ENCODE measurements at places on chromosomes 1 and 21.

DNA sequence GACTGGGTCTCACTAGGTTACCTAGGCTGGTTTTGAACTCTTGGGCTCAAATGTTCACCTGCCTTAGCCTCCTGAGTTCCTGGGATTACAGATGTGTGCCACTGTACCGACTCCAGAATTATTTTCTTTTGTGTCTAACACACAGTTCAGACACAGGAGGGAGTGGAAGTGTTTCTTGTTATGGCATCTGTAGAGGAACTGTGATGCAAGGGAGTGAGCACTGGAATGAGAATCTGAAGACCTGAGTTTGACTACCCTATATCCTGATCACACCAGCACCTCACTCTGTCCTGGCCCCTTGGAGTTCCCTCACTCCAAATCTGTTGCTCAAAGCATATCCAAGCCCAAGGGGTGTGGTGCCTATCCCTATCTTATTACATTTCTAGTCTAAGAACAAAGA is 15.2 kb downstream of the OPTC start:
- H3K27me3 ChIP-seq = no peaks in the 10 kb centered on the region
- no peak overlapping the region for H3K27ac ChIP-seq
- H3K4me3 ChIP-seq = no peak overlapping the region
- no peak for DNase-seq
- peaks cover 3% of the 10 kb centered on the region for H3K4me1 ChIP-seq

- peaks cover 75% of the 10 kb centered on the region for H3K4me1 ChIP-seq
- H3K27ac ChIP-seq = no peak overlapping the region
These were observed 47.8 kb upstream of the ECE1 start for GRCh38 chr1:21337928-21338572.

DNA sequence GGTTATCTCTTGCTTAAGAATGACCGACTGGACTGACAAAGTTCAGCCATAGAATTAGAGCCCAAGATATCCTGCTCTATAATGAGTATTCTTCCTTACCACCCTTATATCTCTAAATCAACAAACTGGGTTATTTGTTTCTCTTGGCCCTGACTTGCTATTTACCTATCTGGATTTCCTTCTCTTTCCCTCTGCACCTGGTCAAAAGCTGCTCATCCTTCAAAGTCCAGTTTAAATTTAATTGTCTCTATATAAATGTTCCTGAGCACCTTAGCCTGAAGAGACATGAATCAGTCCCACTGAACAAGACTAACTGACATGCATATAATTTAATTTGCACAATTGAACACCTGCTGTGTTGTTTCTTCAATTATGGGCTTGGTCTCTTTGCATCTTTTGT is 127.1 kb upstream of the KCNJ15 start:
- no peaks in the 10 kb centered on the region for H3K4me1 ChIP-seq
- H3K4me3 ChIP-seq = no peak overlapping the region
- no peak overlapping the region for H3K27ac ChIP-seq
- no peaks in the 10 kb centered on the region for H3K36me3 ChIP-seq

- DNase-seq = no peak
- peaks cover 6% of the 10 kb centered on the region for H3K36me3 ChIP-seq
- H3K27ac ChIP-seq = peak overlapping the region; percentile 65
- H3K4me1 ChIP-seq = peaks cover 31% of the 10 kb centered on the region
- peak overlapping the region; percentile 52 for H3K4me3 ChIP-seq
- no peaks in the 10 kb centered on the region for H3K27me3 ChIP-seq
These were observed 18.0 kb downstream of the KIAA0319L start for GRCh38 chr1:35539073-35539823.

- no peak for DNase-seq
- no peaks in the 10 kb centered on the region for H3K27me3 ChIP-seq
- no peaks in the 10 kb centered on the region for H3K4me1 ChIP-seq
- H3K36me3 ChIP-seq = no peaks in the 10 kb centered on the region
- H3K4me3 ChIP-seq = no peak overlapping the region
These were observed 70.2 kb downstream of the EDEM3 start for GRCh38 chr1:184684285-184685074.

DNA sequence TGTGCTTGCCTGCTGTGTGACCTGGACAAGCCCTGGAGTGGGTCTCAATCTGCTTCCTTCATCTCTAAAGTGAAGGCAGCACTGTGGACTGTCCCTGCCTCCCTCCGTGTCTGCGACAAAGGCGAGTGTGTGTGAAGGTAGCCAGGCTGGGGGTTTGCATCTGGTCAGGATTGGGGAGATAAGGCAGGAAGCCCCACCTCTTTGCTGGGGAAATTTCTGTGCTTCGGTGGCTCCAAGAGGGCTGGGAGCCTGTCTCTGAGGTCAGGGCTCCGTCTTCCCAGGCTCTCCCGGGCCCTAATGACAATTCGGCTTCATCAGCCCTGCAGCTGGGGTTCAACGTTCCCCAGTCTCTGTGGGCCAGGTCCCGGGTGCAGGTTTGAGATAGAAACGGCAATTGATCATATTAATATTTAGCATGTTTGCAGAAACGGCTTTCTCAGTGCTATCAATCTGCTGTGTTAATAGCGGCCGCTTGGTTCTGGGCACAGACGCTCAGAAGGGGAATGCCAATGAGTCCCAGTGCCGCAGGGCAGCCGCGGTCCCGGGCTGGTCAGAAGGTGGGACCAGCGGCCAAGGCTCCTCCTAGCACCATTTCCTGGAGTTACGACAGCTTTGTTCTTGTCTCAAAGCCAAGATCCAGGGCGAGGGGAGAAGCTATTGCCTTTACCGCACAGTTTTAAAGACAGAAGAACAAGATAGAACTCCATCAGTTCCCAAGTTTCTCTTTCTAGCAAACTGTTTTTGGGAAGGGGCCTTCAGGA is 105.7 kb downstream of the PRDM16 start:
- no peaks in the 10 kb centered on the region for H3K27me3 ChIP-seq
- no peak overlapping the region for H3K4me3 ChIP-seq

GRCh38 chr1:44296806-44297205 is 58.3 kb downstream of the ERI3 start:
- no peak overlapping the region for H3K27ac ChIP-seq
- H3K4me1 ChIP-seq = no peaks in the 10 kb centered on the region
- H3K36me3 ChIP-seq = peaks cover 36% of the 10 kb centered on the region
- H3K4me3 ChIP-seq = no peak overlapping the region

- no peak overlapping the region for H3K27ac ChIP-seq
- H3K36me3 ChIP-seq = no peaks in the 10 kb centered on the region
- no peak for DNase-seq
- H3K27me3 ChIP-seq = no peaks in the 10 kb centered on the region
- H3K4me3 ChIP-seq = no peak overlapping the region
These were observed 50.8 kb downstream of the SRRM1 start for GRCh38 chr1:24693827-24694379.
